ENCODE measurements at places on chromosomes 2 and 18. TPM values are rescaled to one million over a fixed set of nuclear protein-coding genes. Genes with fewer than 3 reads are reported as not detected.

DNA sequence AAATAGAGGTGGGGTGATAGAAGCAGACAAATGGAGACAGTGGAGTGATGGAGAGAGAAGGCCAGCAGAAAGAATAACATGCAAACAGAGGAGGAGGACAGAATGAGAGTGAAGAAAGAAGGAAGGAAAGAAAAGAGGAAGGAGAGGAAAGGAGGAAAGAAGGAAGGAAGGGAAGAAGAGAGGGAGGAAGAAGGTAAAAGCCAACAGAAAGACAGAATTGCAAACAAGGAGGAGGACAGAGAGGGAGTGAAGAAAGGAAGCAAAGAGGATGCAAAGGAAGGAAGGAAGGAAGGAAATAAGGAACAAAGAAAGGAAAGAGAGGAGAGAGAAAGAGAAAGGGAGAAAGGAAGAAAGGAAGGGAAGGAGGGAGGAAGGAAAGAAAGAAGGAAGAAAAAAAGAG, 444.0 kb downstream of the IRS1 start:
- DNase-seq = no peak

DNA sequence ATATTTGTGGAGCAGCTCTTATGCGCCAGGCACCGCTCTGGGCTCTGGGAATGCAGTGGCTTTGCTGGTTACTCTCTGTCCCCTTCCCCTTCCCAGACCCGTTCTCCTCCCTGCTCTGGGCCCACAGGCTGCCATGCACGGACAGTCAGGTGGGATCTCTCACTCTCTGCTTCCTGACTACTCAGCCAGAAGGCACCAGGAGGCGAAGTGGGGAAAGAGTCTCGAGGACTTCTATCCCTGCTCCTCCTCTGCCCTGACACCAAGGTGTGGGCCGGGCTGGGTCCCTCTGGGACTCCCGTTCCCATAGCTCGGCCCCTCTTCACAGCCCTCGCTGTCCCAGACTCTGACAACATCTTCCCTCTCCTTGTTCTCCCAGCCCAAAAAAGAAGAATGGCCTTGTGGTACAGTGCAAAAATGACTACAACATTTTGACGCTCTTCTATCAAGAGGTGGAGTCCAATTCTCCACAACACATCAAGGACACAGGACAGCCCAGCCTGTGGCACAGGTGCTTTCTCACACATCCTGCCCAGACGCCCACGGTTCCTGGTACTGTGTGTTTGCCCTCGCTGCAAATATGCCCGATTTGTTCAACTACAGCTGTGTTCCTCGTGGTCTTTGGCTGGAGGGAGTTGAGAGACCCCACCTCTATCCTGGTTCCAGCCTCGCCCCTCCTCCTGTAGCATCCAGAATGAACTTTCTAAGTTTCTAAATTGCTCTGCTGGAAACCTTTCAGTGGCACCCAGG, 14.0 kb upstream of the DUSP2 start:
- no peak for DNase-seq

DNA sequence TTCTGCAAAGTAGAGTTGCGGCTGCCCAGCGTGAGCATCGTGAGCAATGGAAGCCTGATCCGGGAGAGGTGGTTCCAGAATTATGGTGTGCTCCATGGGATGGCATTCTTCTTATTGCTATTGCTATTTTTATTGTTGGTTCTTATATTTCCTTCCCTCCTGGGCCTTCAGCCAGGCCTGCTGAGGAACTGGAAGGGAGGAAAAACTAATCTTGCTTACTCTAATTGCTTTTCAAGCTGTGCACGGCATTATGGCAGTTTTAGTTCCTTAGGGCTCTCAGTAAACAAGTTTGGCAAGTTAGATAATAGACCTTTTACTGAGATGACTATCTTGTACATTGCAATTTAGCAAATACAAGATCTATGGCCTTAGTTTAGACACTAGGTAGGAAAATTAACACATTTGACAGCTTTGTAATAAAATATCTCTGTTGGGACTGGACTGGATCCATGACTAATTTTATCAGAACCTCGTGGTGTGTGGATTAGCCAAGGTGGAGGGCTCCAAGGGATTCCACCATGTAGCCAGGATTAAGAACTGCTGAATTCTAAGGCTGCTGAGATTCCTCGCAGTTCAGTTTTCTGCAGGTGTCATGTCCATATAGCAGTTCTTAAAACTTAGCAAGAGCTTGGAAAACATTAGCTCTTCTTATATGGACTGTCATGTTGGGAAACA, 6.0 kb downstream of the RSAD2 start:
- no peak for DNase-seq

GREB1 gene
- 0.62 TPM for total RNA-seq

CNOT9 gene
- 86.8 TPM for total RNA-seq

GDF7 gene
- not detected for total RNA-seq

GRCh38 chr2:125643128-125643527, 1012.8 kb upstream of the GYPC start:
- DNase-seq = no peak

ZNF514 gene
- total RNA-seq = 6.6 TPM

- DNase-seq = no peak
Observed at GRCh38 chr2:207523005-207523404, 6.8 kb upstream of the CREB1 start.

DSG2 gene
- total RNA-seq = 21.1 TPM

FBLN7 gene
- total RNA-seq = 2.2 TPM

- DNase-seq = no peak
Observed at GRCh38 chr2:223418604-223419199, 183.5 kb downstream of the SCG2 start.

- no peak for DNase-seq
Observed at GRCh38 chr2:234932591-234933168, 19.1 kb upstream of the SH3BP4 start.

RIT2 gene
- not detected for total RNA-seq

DNA sequence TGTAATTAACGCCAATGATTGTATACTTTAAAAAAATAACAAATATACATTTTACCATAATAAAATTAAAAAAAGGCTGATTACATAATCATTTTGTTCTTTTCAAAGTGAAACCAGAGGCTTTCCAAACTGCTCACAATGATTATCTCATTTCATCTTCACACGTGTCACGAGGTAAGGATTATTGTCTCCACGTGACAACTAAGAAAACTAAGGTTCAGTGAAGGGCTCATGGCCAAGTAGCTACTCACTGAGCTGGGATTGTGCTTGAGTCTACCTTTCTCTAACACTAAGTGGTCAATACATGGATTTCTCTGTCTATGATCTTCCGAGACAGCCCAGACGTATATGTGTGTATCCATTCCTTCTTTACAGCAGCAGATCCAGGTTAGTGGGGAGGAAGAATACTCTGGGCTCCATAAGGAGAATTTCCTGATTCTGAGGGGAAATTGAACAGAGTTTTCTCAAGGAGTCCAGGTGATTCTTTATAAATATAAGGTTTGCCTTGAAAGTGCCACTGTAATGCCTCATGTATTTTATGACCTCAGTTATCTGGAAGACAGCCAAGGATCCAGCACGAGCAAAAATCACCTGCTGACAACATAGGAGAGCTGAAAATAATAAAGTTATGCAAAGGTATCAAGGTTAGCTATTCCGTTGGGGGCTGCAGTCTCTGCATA, 25.6 kb upstream of the ACSL3 start:
- DNase-seq = peak; percentile 72

RAB31 gene
- 1.7 TPM for total RNA-seq

- peak; percentile 64 for DNase-seq
Observed at GRCh38 chr2:149538138-149538833, 49.3 kb downstream of the MMADHC start.

DNA sequence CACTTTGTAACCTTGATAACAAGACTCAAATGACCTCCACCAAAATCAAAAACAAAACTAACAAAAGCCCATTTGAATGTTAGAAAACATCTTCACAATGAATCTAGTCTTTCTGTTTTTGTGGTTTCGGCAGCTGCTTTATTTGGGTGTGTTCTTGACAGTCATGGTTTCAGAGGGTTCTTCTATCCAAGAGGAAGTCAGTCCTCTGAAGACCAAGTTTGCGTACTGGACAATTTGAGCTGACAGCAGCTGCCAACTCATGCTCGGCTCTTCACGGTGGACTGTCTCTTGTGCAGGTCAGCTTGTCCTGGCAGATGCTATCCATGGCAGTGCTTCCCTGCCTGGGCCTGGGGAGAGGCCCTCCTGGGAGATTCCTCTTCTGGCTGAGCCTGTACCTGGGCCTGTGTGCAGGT, 91.0 kb downstream of the TMEM17 start:
- DNase-seq = no peak

DNA sequence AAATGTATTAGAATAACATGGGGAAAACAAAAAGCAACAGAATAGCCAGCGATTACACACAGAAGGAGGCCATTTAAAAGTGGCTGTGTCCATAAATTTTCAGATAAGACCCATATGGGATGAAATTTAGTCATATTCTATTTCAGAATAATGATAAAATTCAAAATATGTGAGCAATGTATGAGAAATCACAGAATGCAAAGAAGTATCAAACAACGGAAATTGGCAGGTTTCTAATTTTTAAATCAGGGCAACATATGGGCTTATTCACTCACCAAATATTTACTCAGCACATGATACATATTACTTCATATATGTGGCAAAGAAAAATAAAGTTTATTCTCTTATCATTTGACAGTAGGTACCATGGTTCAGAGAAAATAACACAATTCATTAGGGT, 208.5 kb downstream of the GRB14 start:
- no peak for DNase-seq

GRCh38 chr2:239590995-239591915, 190.4 kb upstream of the HDAC4 start:
- DNase-seq = no peak

- DNase-seq = peak; percentile 51
Observed at GRCh38 chr2:152743002-152743401, 24.6 kb downstream of the ARL6IP6 start.

- DNase-seq = peak; percentile 78
Observed at GRCh38 chr18:74944676-74945075, 264.3 kb downstream of the PTGR3 start.

DNA sequence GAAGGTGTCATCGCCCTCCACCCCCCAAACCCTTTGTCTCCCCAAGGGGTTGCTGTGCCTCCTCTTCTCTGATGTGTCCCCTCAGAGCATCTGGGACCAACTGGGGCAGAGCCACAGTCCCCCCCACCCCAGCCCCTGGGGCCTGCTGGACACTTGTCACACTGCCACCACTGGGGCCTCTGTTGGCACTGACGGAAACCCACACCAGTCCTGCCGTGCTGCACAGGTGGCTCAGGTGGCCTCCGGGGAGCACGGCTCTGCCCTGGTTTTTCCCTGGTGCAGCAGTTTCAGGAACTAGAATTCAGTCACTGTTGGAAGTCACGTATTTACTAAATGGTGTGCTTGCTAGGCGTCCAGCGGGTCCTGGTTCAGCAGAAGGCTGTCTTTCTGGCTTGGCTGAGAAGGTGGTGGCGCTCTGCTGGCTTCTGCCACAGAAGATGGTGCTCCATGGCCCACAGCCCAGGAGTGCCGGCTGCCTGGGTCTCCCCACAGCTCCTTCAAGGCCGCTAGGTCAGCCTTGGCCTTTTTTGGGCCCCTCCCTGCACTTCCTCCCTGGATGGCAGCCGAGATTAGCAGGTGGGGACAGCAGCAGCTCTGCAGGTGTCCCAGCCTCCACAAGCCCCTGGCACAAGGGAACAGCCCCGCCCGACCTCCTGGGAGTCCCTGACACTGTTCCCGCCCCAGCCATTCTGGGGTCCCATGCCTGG, 18.6 kb upstream of the KLHL30 start:
- no peak for DNase-seq

DNA sequence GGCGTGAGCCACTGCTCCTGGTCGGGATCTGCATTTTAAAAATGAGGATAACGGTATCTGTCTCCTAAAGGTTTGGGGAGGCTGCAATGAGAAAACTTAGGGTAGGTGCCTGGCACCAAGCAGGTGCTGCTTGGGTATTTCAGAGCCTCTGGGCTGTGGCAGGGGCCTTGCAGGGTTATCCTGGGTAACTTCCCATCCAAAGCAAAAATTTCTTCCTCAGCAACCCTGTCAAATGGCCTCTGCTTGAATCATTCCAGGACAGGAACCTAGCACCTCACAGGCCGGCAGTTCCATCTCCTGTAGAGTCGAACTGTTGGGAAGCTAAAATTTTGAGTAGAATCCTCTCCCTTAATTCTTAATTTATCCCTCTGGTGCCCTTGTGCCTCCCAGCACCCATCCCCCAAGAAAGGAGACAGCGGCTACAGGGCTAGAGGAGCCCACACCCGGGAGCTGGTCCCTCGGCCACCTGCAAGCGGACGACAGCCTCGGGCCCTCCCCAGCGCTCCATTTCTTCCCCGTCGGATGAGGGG, 868 bp downstream of the CGREF1 start:
- DNase-seq = no peak
